ENCODE measurements at places on chromosomes 1 and 21.

- no peak for DNase-seq
Observed at GRCh38 chr21:37642493-37642892, 273.8 kb downstream of the KCNJ6 start.

GRCh38 chr1:201486187-201486586 lies 17.2 kb upstream of the PHLDA3 start:
- peak; percentile 53 for DNase-seq

- DNase-seq: no peak
Observed at GRCh38 chr1:198328458-198329032, 171.7 kb downstream of the NEK7 start.

DNA sequence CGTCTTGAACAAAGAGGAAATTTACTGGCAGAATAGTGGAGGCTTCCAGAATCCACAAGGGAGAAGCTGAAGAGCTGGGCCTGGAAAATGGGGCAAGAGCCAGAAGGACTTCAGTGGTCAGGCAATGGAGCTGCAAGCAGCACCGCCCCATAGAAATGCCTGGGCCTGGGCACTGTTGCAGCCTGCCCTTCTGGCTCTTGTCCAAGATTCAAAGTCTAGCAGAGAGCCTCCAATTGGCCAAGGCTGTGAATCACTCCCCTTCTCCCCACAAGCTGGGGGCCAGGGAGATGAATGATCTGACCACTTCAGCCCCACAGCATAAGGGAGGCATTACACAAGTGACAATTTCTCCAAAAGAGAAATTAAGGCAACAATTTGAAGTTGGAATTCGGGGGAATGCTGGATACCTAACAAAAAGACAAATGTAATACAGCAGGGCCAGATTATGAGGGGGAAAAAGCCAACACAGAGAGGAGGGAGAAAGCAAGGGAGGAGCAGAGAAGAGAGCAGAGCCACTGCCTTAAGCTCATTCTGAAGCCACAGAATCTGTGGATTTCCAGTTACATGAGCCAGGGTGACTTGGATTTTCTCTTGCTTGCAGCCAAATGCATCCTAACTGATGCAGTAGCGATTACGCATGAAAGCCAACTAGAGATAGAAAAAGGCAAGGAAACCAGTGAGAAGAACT lies 80.3 kb downstream of the LRIG2 start:
- peak; percentile 22 for DNase-seq

Data from foreskin fibroblast (primary cell).